SK-MEL-5 (cell line): ENCODE measurements at places on chromosomes 2 and 18. TPM values are rescaled to one million over a fixed set of nuclear protein-coding genes. Genes with fewer than 3 reads are reported as not detected.

Gene ANKRD62
- 0.29 and 0.37 TPM in 2 replicates for total RNA-seq

Gene GAL3ST2
- not detected in 2 replicates for total RNA-seq

DNA sequence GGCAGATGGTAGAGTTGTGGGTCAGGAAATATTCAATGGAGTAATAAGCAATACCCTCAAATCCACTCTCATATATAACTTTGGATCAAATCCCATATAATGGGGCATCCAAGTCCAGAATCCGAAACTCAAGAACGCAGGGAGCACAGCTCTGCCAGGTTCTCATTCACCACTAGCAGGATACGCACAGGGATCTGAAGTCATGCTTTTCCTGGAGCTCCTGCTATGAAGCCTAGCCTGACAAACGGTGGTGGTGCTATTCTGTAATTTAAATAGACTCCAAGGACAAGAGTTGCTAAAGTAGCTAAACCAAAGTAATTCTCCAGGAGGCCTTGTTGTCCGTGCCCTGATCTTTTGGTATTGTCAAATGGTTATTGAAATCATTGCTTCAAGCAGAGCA, 264.8 kb downstream of the SLC8A1 start:
- no peak for DNase-seq

GRCh38 chr2:201358684-201359083, 1.5 kb upstream of the FLACC1 start:
- DNase-seq, result no peak

- no peak for DNase-seq
These were observed 23.6 kb upstream of the LHCGR start for GRCh38 chr2:48779019-48779716.

GRCh38 chr2:127437781-127438726, 19.8 kb downstream of the PROC start:
- DNase-seq, result no peak

GRCh38 chr2:109311771-109312170, 182.8 kb downstream of the SH3RF3 start:
- no peak for DNase-seq
